Spleen (tissue), 13 donors: ENCODE measurements at places on chromosomes 3 and 15.

- no peak for DNase-seq
These were observed 11.6 kb upstream of the SEMA5B start for GRCh38 chr3:123039178-123039577.

DNA sequence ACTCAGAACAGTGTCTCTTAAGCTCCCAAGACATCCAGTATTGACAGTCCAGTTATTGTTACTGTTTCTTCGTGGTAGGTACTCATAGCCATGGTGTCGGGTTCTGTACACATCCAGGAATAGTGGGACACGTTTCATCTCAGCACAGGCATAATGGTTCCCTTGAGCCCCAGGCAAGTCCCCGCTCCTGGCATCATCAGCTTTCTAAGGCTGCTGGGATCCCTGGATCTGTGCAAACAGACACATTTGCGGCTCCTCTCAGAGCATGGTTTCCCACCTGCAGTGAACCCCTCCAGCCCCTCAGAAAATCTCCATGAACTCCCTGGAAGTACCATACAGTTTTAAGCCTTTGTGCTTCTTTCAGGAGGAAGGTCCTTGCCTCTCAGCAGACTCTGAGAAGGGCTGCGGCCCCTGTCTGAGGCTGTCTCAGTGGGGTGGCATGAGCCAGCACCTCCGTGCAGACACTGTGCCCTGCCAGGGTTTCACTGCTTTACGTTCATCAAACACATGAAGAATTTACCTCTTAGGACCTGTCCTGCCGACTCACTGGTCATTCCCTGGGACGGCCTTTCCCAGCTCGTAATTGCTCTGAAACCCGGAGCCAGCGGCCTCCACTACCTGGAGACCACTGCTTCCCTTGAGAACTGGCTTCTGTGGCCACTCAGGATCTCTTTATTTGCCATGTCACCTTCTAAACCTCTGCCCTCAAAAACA is 124.9 kb downstream of the LRRK1 start:
- peak; percentile 48 for DNase-seq

GRCh38 chr15:96324940-96325540 is 5.5 kb upstream of the NR2F2 start:
- DNase-seq = no peak

DNA sequence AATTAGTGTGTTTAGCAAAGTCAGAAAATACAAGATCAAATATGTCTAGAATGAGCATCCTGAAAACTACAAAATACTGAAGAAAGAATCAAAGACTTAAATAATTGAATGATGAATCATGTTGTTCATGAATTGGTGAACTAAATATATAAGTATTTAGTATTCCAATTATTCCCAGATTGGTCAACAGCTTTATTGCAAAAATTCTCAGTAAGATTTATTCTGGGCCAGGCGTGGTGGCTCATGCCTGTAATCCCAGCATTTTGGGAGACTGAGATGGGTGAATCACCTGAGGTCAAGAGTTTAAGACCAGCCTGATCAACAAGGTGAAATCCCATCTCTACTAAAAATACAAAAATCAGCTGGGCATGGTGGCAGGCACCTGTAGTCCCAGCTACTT is 250.0 kb upstream of the NECTIN3 start:
- no peak for DNase-seq

- no peak for DNase-seq
These were observed 22.1 kb downstream of the AGBL1 start for GRCh38 chr15:86101818-86102217.
